Fibroblast of skin of scalp (primary cell): ENCODE measurements at places on chromosomes 3 and 15.

DNA sequence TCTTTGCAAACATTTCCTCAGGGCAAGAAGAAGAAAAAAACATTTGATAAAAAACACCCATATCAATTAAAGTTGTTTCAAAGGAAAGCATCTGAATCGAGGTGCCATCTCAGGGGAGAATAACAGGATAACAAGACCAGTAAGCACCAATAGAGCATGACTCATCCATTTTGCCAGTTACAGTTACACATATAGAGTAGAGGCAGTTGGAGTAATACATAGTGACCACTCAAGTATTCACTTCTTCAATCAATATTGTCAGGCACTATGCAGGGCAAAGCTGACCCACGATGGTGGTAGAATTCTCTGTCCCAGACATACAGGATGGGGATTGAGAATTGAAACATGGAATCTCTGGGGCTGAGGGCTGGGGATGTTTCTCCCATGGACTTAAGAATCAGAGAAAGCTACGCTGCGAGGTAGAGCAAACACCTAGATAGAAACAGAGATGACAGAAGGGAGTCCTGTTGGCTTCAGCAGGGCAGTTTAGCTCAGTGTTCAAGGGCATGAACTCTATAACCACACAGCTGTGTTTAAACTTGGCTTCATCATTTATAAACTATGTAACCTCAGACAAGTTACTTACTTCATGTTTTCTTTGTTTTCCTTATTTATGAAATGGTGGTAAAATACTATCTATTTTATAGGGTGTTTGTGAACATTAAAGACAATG is 186.4 kb upstream of the NANOGP8 start:
- peak; percentile 11 for DNase-seq

DNA sequence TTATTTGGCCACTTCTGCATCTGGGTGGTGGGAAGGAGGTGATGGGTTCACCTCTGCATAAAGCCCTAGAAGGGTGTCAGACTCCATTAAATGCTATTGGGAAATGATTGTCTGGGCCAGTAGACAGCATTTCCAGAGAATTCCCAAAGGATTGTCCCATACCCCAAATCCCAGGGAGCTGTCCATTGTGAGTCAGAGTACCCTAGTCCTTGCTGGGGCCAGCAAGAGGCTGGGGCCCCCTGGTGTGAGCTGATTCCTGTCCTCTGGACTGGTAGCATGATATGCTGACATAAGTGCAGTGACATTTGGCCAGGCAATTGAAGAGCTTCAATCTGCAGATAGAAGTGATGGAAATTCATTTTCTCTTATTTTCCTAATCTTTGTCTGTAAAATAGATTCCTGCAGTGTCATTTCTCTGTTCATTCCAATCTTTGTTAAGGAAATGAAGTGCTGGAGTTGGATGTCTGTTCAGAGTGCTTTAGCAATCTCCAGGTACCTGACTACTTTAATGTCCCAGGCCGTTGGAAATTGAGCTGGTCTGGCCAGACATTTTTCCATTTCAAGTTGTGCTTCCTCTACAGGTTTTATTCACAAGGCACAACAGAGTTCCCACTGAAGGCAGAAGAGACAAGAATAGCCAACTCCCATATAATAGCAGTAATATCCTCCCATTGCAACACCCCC is 91.2 kb downstream of the RPLP1 start:
- peak; percentile 38 for DNase-seq

- DNase-seq = no peak
These were observed 255.6 kb upstream of the SATB1 start for GRCh38 chr3:18680758-18681157.

GRCh38 chr15:31035610-31036009 is 44.2 kb upstream of the MTMR10 start:
- no peak for DNase-seq

DNA sequence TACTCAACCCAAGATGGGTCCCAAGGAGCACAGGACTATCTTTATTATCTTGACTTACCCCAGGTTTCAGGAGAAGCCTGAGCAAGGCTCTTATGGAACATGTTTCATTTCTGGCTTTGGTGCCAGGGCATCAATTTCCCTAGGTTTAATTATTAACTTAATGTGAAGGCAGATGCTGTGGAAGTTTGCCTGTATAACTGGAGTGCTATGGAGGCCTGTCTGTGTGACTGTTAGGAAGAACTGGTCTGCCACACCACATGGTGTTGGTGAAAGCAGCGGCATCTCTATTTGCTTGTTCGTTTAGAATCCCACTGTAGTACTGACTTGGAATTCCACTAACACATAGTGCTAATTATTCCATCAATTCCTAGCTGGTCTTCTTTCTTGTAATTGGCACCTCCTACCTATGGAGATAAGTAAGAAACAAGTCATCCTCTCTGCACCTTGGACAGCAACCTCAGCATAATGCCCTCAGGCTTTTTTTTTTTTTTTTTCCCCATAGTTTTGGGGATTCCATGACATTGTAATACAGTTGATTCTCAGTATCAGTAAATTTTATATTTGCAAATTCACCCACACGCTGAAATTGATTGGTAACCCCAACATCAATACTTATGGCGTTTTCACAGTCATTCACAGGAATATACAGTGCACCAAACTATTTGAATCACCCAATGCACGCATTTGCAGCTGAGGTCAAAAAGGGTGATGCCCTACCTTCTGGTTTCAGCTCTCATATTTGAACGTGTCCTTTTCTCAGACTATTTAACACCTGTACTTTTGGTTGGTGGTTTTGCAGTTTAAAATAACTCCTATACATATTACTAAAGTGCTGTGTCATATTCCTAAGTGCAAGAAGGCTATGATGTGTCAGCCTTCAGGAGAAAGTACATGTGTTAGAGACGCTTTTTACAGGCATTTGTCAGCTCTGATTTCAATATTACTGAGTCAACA is 772.8 kb upstream of the LMCD1 start:
- DNase-seq = no peak

- DNase-seq = no peak
These were observed 17.1 kb upstream of the FBXL2 start for GRCh38 chr3:33260104-33260503.

GRCh38 chr3:195612075-195612800 is 28.5 kb upstream of the APOD start:
- no peak for DNase-seq

- no peak for DNase-seq
These were observed 81.9 kb downstream of the PDE8A start for GRCh38 chr15:85063522-85064079.

DNA sequence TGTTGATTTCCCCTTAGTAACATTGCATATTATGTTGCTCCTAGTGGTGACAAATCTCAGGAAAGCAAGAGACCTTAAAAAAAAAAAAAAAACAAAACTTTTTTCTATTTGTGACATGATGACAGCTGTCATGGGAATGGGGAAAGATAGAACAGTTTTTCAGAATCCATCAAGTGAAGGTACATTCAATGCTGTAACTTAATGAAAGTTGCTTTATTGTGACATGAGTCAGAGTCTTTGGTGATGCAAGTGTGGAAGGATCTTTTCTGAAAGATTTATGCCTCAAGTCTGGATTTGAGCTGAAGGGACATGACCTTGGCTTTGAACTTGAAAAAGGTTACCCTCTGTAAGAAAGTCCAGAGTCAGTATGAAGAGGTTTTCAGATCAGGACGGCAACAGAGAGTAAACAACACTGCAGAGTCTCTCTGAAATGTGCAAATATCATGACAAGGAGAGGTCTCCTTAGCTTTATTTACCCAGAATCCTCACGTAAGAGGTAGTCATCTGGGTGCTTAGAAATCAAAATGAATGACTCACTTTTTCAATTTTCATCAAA is 424.7 kb downstream of the CNTN4 start:
- DNase-seq = no peak

DNA sequence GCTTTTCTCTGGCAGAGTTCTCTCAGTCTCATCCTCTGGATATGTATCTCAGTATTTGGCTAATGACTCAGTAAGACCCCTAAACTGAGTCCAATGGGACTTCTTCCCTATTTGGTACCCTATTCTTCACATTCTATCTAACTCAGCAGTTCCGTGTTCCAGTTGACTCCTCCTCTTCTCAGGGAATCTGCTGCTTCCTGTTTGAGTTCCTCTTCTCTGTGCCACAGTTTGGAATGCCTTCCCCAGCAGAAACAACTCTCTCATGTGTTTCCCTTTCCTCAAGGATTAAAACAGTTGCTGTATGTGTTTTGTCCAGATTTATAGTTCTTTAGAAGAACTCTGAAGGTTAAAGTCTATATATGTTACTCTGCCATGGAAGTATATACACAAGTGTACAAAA is 344.0 kb upstream of the RARB start:
- DNase-seq = peak; percentile 28

GRCh38 chr3:9136746-9137465 is 112.5 kb downstream of the SRGAP3 start:
- DNase-seq = no peak

DNA sequence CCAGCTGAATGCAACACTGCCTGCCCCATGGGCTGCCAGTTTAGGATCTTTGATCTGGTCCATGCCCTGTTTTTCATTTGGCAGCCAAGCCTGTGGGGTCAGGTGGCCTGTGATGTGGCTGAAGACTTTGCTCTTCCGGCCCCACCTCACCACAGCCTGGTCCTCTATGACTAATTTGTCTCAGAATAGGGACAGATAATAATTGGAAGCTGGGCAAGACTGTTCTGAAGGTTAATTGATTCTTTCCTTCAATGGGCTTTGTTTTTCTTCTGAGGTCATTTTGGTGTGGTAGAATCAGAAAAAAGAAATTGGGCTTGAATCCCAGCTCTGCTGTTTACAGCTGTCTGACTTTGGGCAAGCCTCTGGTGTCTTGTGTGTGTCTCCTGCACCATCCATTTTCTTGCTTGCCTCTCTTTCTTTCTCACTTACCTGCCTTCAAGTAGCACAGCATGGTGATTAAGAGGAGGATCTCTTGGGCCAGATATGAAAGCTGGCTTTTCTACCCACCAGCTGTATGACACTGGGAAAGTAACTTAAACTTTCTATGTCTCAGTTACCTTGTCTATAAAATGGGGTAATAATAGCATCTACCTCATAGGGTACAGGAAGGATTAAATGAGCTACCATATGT is 24.2 kb downstream of the ABHD2 start:
- no peak for DNase-seq

DNA sequence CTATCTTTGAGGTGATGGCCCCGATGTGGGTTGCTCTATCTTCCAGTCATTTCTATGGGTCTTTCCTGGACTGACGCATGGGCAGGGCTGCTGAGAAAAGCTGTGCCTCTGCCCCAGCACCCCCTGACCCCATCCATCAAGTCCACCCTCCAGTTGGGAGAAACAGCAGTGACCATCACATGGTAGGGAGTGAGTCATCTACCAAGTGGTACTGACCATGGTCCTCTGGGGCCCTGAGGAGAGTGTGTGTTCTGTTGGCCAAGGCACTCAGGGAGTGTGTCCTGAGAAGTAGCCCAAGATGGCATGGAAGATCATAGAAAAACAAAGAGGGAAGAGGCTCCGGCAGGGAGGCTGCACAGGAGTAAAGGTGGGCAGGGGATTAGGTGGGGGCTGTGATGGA is 1.6 kb upstream of the DNAH1 start:
- DNase-seq = no peak

DNA sequence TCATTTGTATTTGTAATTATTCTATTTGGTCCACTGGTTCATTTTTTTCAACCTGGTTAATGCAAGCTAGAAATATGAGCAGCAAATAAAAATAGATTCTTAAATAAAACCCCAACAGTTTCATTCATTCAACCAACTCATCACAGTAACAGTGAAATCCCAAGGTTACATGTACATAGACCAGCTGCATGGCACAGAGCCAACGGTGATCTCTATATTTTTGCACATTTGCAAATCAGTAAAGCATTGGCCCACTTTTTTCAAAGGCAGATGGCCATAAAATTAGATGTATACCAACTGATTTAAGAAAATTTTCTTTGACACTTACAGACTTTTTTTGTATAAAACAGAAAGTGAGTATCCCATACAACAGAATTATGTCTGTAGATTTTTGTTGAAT is 49.3 kb downstream of the STRIT1 start:
- peak; percentile 12 for DNase-seq

DNA sequence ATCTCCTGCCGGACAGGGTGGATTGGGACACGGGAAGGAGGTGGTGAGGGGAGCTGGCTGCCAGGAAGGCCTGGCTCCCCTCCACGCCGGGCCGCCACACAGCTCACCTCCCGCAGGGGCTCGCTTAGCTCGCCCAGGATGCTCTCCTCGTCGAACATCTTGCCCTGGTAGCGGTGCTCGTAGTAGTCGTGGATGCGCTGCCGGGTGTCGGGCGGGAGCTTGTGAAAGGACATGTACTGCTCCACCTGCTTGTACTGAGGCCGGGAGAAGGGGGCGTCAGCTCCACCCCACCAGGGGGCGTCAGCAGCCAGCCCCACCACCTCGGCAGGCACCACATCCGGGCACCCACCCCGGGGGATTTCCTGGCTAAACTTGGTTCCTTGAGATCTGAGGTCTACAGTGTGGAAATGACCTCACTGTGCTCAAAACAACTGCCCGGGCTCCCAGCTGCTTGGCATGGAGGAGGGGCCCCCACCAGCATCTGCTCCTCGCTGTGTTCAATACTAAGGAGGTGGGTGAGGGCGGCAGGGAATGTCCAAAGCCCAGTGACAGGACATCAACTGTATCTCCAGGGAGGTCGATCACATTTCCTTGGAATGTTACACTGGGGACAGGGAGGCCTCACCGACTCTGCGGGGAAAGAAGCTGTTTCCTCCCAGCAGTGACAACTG is 43.4 kb downstream of the HCN4 start:
- DNase-seq = peak; percentile 4

DNA sequence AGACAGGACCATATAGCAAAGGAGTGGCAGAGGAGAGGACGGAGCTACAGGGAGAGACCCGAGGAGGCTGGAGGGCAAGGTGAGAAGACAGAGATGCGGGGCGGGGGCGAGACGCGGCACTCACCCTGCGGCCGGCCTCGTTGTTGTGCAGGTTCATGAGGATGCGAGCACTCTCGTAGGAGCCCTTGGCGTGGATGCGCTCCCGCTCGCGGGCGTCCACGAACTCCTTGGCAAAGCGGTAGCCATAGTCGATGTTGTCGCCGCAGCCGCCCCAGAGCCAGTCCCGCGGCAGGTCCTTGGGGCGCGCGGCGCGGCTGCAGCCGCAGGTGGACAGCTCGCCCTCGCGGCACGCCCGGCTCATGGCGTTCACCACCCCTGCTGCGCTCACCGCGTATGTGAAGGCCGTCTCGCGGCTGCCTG is 12.9 kb downstream of the WNT5A start:
- no peak for DNase-seq

- DNase-seq = no peak
These were observed 44.6 kb downstream of the LDHAL6B start for GRCh38 chr15:59251001-59251845.

- no peak for DNase-seq
These were observed 116.7 kb downstream of the LIPC start for GRCh38 chr15:58548308-58549012.

- no peak for DNase-seq
These were observed 416.8 kb upstream of the NAALADL2 start for GRCh38 chr3:174442302-174442682.
